CD4-positive, alpha-beta T cell (primary cell): ENCODE measurements at places on chromosomes 3 and 15. TPM values are rescaled to one million over a fixed set of nuclear protein-coding genes. Genes with fewer than 3 reads are reported as not detected.

UROC1 gene
- not detected for total RNA-seq

- no peak overlapping the region for H3K27ac ChIP-seq
- H3K4me3 ChIP-seq, result no peak overlapping the region
- no peaks in the 10 kb centered on the region for H3K4me1 ChIP-seq
- no peaks in the 10 kb centered on the region for H3K36me3 ChIP-seq
- no peak for DNase-seq
These were observed 17.4 kb downstream of the NANOGP8 start for GRCh38 chr15:35067496-35068347.

DNA sequence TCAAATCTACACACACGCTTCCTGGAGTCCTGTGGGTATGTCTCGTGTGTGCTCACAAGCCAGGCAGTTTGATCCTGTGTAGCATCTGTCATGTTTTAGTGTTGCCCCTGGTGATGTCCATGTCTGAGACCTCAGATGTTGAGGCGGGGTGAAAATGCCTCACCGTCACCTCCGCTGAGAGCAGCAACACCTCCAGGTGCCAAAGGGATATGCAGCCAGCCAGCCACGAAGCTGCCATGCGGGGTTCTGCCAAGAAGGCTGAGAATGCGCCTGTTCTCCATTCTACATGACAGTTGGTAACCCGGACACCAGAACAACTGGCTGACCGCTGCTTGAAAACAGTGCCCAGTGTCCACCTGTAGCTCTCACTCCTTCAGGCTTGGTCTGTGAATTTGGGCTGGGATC lies 253.8 kb downstream of the TLE3 start:
- no peak overlapping the region for H3K27ac ChIP-seq
- no peak for DNase-seq
- H3K4me3 ChIP-seq, result no peak overlapping the region
- no peaks in the 10 kb centered on the region for H3K4me1 ChIP-seq
- no peaks in the 10 kb centered on the region for H3K36me3 ChIP-seq

CCR1 gene
- 0.38 TPM for total RNA-seq

DNA sequence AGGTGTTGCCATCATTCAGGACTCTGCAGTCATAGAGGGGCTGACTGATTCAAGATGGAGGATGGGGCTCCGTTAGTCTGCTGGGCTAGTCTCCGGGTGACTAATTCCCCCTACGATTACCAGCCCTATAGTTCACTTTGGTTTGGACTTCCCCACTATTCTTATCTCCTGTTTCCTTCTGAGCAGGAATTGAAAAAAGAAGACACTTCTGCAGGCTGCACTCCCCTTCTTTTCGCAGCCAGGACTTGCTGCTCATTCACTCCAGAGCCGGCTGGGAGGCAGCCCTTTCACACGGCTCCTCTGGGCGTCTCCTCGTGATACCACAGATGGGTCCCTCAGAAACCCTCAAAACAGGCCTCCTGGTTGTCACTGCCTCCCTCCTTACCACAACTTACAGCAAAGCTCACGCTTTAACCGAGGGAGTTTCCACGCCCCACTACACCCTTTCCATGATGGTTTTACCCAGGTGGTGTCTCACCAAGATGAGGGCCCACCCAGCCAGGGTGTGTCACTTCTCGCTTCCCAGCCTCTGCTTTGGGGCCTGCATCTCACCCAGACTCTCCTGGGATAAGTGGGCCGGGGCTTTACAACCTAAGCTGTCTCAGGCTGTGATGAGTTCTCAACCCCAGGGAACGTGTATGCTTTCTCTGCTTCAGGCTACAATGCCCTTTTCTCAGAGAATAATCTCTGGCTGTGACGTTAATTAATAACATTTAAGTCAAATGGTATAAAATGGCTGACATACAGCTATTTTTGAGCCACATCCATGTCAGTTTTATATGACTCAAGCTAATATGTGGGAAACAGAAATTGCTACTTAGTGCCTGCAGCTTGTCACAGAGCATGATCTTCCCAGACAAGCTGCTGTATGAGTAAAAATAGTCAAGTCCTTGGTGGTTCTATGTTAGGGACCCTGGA lies 11.9 kb downstream of the CX3CR1 start:
- H3K36me3 ChIP-seq, result no peaks in the 10 kb centered on the region
- no peak overlapping the region for H3K4me3 ChIP-seq
- H3K4me1 ChIP-seq, result peaks cover 28% of the 10 kb centered on the region
- H3K27me3 ChIP-seq, result no peaks in the 10 kb centered on the region
- H3K27ac ChIP-seq, result peak overlapping the region; percentile 49

DNA sequence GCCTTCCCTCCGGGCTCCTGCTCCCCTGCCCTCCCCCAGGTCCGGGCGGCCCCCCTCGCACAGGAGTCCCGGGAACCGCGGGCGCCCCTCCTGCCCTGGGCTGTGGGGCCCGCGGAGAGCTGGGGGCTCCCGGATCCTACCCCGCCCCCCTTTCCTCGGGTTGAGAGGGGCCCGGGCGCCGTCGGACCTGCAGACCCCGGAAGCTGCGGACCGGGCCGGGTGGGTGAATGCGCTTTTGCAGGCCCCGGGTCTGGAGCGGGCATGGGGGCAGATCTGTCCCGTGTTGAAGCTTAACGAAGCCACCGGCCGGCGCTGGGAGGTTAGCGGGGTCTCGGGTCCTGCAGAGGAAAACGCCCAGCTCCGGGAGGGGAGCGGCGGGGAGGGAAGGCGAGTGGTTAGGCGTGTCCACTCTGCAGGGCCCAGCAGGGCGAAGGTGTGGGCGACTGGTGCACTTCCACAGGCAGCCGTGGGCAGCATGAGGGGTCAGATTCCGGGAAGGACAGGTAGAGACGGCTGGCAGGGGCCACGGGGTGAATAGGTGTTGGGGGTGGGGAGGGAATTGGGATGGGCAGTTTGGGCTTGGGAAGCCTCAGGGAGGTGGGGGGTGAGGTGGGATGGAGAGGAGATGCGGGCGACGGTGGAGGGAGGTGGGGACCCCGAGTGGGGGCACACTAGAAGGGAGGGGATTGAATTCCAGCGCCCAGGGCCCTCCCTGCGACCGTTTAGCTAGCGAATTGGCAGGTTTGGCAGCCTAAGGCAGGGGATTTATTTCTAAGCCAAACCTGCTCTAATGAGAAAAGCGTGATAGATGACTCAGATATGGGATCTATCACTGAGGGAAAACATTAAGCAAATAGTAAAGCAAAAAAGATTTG lies 635 bp downstream of the CD276 start:
- H3K4me1 ChIP-seq, result peaks cover 13% of the 10 kb centered on the region
- peak overlapping the region; percentile 32 for H3K4me3 ChIP-seq
- H3K27me3 ChIP-seq, result peaks cover 39% of the 10 kb centered on the region
- H3K36me3 ChIP-seq, result no peaks in the 10 kb centered on the region
- no peak overlapping the region for H3K27ac ChIP-seq
- DNase-seq, result no peak

- no peak for DNase-seq
- H3K27me3 ChIP-seq, result no peaks in the 10 kb centered on the region
- no peaks in the 10 kb centered on the region for H3K36me3 ChIP-seq
- H3K4me1 ChIP-seq, result peaks cover 63% of the 10 kb centered on the region
- H3K4me3 ChIP-seq, result no peak overlapping the region
These were observed 2.9 kb downstream of the PLXND1 start for GRCh38 chr3:129603561-129603942.

- DNase-seq, result no peak
- no peaks in the 10 kb centered on the region for H3K27me3 ChIP-seq
- no peak overlapping the region for H3K27ac ChIP-seq
- H3K4me1 ChIP-seq, result no peaks in the 10 kb centered on the region
These were observed 178.7 kb downstream of the THRB start for GRCh38 chr3:24315971-24316370.

DNA sequence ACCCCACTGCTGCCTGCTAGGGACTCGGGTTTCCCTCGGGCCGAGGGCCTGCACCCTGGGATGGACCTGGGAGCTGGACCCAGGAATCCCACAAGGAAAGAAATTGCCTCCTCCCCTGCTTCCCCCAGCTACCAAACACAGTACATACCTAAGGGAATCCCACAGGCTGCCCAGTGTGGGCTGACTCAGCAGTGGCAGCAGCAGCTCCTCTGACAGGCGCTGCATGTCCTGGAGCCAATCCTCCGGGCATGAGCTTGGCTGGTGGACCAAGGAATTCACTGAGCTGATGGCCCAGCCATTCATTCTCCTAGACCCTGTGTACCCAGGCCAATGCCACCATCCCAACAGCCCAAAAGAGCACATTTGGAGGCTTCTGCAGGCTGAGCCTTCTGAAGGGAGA lies 9.5 kb upstream of the LTK start:
- peaks cover 17% of the 10 kb centered on the region for H3K36me3 ChIP-seq
- no peaks in the 10 kb centered on the region for H3K27me3 ChIP-seq
- no peak overlapping the region for H3K4me3 ChIP-seq
- no peak overlapping the region for H3K27ac ChIP-seq
- no peak for DNase-seq

MED12L gene
- total RNA-seq, result 0.49 TPM

SPINK8 gene
- total RNA-seq, result not detected

DNA sequence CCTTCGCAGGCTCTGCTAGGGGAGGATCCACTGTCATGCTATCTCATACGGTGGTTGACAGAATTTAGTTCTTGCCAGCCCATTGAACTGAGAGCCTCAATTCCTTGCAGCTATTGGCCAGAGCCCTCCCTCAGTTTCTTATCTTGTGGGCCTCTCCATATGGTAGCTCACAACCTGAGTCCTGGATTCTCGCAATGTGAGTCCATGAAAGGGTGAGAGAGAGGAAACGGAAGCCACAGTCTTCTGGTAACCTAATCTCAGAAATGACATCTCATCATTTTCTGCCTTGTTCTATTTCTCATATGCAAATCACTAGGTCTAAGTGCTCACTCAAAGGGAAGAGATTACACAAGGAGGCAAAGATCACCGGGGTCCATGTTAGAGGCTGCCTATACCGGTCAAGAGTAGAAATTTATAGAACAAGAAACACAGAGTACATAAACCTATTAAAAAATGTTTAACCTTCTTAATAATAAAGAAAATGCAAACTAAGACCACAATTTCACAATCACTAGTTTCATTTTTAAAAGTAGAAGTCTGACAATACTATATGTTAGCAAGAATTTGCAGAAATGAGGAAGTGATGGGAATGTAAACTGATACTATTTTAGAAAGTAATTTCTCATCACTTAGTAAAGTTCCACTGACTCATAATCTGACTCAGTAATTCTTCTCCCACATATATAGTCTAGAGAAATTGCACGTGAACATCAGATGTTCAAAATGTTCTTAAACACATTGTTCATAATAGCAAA lies 378.4 kb upstream of the AGTR1 start:
- H3K4me1 ChIP-seq, result no peaks in the 10 kb centered on the region
- no peak overlapping the region for H3K27ac ChIP-seq
- peak; percentile 8 for DNase-seq
- no peaks in the 10 kb centered on the region for H3K36me3 ChIP-seq
- no peaks in the 10 kb centered on the region for H3K27me3 ChIP-seq

- H3K4me1 ChIP-seq, result no peaks in the 10 kb centered on the region
- no peak overlapping the region for H3K27ac ChIP-seq
- no peak for DNase-seq
- H3K36me3 ChIP-seq, result no peaks in the 10 kb centered on the region
- H3K4me3 ChIP-seq, result no peak overlapping the region
- no peaks in the 10 kb centered on the region for H3K27me3 ChIP-seq
These were observed 630.8 kb upstream of the GBE1 start for GRCh38 chr3:82392203-82392775.

DPPA4 gene
- total RNA-seq, result 2.5 TPM

TLR9 gene
- 0.17 TPM for total RNA-seq

TMCO5A gene
- not detected for total RNA-seq

- peaks cover 23% of the 10 kb centered on the region for H3K4me1 ChIP-seq
- no peaks in the 10 kb centered on the region for H3K27me3 ChIP-seq
- DNase-seq, result no peak
- no peaks in the 10 kb centered on the region for H3K36me3 ChIP-seq
- no peak overlapping the region for H3K4me3 ChIP-seq
These were observed 75.3 kb upstream of the CMTM7 start for GRCh38 chr3:32316319-32316718.

ALG3 gene
- 12.0 TPM for total RNA-seq

DNA sequence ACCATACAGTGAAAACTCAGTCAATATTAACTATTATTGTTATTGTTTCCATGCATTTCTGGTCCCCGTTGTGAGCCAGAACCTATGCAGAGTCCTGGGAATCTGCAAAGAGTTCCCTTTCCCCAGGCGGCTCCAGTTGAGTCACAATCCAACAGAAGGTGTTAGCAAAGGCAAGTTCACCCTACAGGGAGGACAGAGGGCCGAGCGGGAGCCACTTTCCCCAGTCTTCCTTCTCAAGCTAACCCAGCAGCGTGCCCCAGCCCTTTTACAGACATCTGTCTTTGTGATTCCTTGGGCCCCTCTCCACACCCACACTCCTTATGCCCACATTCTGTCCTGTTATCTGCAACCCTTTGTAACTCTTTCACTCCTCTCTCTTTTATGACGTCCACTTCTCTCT lies 13.1 kb upstream of the LTF start:
- H3K4me3 ChIP-seq, result no peak overlapping the region
- H3K36me3 ChIP-seq, result no peaks in the 10 kb centered on the region
- H3K4me1 ChIP-seq, result no peaks in the 10 kb centered on the region
- H3K27ac ChIP-seq, result no peak overlapping the region
- DNase-seq, result no peak
- peaks cover 10% of the 10 kb centered on the region for H3K27me3 ChIP-seq

- H3K36me3 ChIP-seq, result peaks cover 21% of the 10 kb centered on the region
- DNase-seq, result peak; percentile 44
- H3K4me3 ChIP-seq, result peak overlapping the region; percentile 91
- H3K27ac ChIP-seq, result peak overlapping the region; percentile 88
- H3K4me1 ChIP-seq, result peaks cover 46% of the 10 kb centered on the region
These were observed 25.2 kb downstream of the OXNAD1 start for GRCh38 chr3:16290007-16290826.

LRRIQ4 gene
- total RNA-seq, result not detected

GRCh38 chr3:19901918-19902317 lies 32.1 kb downstream of the EFHB start:
- DNase-seq, result no peak
- H3K4me1 ChIP-seq, result no peaks in the 10 kb centered on the region
- no peaks in the 10 kb centered on the region for H3K27me3 ChIP-seq
- no peaks in the 10 kb centered on the region for H3K36me3 ChIP-seq
- H3K4me3 ChIP-seq, result no peak overlapping the region

SLC27A2 gene
- 0.22 TPM for total RNA-seq

DNA sequence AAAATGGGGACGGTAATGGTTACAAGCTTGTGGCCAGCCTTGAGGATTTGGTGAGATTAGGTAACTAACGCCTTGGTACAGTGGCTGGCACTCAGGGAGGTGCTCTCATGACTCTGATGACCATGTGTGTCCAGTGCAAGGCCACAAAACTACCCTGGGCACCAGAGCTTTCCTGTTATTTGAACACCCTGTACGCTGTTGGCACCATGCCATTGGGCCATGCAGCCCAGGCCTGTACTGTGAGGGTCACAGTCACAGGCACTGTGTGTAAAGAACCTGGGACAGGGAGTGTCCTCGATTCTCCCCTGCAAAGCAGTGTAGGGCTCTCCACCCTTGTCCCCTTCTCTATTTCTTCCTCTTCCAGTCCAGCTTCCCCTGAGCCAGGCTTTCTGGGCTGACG lies 6.3 kb downstream of the TMEM43 start:
- no peak overlapping the region for H3K4me3 ChIP-seq
- H3K27ac ChIP-seq, result no peak overlapping the region
- no peaks in the 10 kb centered on the region for H3K27me3 ChIP-seq
- H3K36me3 ChIP-seq, result peaks cover 86% of the 10 kb centered on the region
- DNase-seq, result no peak
- H3K4me1 ChIP-seq, result peaks cover 23% of the 10 kb centered on the region

NRROS gene
- 8.4 TPM for total RNA-seq

DNAJC13 gene
- 13.5 TPM for total RNA-seq

CYP19A1 gene
- not detected for total RNA-seq

FYCO1 gene
- 20.1 TPM for total RNA-seq

BBX gene
- total RNA-seq, result 81.8 TPM
